ENCODE measurements at places on chromosomes 7 and 10.
A peak's percentile ranks its signal among the peaks of the same experiment; 100 is the strongest.

- peak; percentile 67 for DNase-seq
These were observed 507 bp downstream of the PDZD8 start for GRCh38 chr10:117374506-117375359.

- DNase-seq: peak; percentile 73
These were observed 39.6 kb upstream of the HSPB1 start for GRCh38 chr7:76262683-76263402.

DNA sequence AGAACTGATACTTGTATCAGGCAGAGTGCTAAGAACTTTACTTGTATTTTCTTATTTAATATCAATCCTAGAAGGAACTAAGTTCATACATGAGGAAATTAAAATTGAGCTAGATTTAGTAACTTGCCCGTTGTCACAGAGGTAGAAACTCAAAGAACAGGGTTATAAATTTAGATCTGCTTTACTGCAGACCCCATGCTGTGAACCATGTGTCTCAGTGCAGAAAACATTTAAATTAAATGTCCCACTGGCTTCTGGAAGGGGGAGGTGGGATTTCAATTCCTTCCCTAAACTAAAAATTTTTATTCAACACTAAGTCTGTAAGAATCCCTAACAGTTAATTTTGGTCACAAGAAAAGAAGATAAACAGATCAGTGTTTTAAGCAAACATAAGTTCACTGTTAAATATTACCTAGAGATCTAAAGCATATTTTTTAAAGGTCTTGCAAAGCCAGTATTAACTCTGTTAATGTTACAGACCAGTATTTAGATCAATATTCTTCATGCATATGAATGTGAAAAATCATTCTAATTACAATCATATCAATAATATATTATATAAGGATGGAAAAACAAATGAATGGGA lies 23.1 kb downstream of the WASL start:
- DNase-seq: no peak

GRCh38 chr7:123351516-123352505 lies 152.0 kb upstream of the SLC13A1 start:
- no peak for DNase-seq

DNA sequence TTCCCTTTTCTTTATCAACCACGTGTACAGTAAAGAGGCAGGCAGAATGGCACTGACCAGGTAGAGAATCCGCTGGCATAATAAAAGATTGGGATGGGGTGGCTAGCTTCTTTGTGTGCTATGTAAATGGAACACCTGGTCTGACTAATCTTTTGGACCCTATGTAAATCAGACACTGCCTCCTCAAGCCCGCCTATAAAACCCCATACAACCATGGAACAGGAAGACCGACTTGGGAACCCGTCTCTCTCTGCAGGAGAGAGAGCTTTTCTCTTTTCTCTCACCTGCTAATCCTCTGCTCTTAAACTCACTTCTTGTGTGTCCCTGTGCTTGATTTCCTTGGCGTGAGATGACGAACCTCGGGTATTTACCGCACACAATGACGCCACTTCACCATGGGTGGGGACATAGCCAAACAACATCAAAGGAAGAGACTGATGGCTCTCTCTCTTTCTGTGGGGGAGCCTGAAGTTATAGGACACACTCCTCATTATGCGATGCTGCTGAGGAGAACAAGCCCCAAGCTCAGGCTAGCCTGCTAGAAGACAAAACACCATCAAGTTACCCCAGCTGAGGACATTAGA lies 94.2 kb downstream of the ARL5B start:
- DNase-seq: no peak

GRCh38 chr7:28708033-28708951 lies 249.8 kb downstream of the TRIL start:
- no peak for DNase-seq

DNA sequence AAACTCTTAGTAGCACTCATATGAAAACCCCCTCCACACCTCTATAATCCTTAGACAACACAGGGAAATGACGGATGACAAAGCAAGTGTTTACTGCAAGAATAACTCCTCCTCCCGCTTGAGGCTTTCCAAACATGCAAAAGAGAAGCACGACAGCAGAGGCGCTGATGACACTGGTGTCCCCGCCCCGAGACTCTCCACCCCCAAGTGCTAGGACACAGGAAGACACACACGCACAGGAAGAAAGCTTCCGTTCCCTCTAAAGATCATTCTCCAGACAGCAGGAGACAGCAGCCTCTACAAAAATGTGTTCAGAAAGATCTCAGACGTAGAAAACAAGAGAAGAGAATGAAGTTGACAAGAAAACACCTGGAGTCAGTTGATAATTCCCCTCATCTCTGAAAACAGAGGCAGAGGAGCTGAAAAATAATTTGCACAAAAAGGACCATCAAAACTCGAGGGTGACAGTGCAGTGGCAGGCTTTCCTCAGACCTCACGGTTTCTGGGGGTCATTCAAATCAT lies 90.2 kb downstream of the DLG5 start:
- DNase-seq: no peak

- peak; percentile 74 for DNase-seq
These were observed at the start of gene ENO4 for GRCh38 chr10:116849248-116850057. ENO4 (plus strand) TSS chr10:116849499; CDS start chr10:116849567, 68 bp downstream.

GRCh38 chr10:78066728-78067430 lies 33.2 kb downstream of the RPS24 start:
- DNase-seq: no peak

DNA sequence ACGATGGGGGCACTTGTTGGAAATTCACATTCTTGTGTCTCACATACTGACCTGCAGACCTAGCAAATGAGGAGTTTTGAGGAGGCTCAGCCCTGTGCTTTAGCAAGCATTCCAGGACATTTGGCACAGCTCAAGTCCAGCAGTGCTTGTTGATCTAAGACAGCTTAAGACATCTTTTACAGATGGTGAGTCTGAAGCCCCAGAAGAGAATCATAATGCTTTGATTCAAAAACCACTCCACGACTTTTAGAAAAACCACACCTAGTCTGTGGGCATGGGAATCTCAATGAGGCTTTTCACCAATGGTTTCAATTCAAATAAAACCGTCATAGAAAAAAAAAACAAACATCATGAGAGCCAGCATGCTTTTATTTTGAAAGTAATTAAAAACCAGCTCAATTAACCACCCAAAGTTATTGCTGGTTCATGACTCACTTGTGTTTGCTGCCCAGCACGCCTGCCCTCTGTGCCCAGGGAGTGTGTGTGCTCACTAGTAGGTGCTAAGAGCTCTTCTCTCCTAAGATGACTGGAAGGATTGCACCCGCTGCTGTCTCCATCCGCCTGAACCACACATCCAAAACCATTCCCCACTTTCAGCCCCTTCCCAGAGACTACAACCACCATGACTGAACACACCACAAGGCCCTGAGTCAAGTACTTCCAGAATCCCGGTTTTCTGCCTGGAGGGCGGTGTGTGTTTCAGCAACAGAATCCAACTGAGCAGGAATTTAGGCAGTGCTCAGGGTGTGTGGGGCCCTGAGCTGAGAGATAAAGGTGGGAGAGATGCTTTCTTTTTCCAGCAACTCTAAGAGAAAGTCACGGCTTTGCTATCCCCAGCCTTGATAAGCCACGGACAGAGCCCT lies 130.2 kb upstream of the ADAM12 start:
- no peak for DNase-seq

DNA sequence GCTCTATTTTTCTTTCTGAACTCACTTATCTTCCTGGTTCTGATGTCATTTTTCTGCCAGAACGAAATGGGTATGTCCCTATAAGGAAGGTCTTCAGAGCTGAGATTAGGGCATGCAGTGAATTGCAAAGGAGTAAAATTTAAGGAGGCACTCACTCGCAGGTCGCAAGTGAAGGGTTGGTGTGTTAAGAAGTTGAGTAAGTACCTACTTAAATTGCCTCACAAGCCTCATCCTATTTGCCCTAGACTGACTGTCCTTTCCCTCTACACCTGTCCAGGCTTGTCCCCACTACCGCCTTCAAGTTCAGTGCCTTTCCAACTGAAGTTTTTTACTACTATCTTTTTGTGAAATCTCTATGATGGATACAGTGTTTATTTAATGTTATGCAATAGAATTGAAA lies 191.5 kb downstream of the AHR start:
- no peak for DNase-seq

GRCh38 chr7:20597339-20597738 lies 18.1 kb upstream of the ABCB5 start:
- DNase-seq: no peak

DNA sequence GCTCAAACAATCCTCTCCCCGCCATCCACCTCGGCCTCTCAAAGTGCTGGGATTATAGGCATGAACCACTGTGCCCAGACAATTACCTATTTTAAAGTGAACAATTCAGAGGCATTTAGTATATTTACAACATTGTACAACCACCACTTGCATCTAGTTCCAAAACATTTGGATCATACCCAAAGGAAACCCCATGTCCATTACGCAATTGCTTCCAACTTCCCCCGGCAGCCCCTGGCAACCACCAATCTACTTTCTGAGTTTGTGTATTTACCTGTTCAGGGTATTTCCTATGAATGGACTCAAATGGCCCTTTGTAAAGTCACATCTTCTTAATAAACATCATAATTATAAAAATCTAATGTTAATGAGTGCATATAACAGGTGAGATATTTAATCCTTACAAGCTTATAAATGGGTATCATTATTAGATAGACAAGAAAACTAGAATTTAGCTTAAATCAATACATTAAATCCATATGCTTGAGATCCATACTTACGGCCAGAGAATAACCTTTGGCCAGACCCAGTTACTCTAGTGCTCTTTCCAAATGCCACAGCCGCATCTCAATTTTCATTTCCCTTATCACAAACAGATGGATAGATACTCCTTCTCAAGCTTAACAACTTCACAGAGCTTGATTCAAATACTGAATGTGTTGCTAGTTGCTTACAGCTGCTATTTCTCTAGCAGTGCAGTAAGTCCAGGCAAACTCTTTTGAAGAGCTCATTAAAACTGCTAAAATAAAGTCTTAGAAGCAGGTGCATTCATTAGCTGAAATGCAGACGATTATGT lies 133.4 kb upstream of the MKLN1 start:
- no peak for DNase-seq

GRCh38 chr7:113809581-113809980 lies 109.2 kb downstream of the PPP1R3A start:
- DNase-seq: no peak

GRCh38 chr7:106773228-106773627 lies 91.9 kb upstream of the PIK3CG start:
- DNase-seq: peak; percentile 18

DNA sequence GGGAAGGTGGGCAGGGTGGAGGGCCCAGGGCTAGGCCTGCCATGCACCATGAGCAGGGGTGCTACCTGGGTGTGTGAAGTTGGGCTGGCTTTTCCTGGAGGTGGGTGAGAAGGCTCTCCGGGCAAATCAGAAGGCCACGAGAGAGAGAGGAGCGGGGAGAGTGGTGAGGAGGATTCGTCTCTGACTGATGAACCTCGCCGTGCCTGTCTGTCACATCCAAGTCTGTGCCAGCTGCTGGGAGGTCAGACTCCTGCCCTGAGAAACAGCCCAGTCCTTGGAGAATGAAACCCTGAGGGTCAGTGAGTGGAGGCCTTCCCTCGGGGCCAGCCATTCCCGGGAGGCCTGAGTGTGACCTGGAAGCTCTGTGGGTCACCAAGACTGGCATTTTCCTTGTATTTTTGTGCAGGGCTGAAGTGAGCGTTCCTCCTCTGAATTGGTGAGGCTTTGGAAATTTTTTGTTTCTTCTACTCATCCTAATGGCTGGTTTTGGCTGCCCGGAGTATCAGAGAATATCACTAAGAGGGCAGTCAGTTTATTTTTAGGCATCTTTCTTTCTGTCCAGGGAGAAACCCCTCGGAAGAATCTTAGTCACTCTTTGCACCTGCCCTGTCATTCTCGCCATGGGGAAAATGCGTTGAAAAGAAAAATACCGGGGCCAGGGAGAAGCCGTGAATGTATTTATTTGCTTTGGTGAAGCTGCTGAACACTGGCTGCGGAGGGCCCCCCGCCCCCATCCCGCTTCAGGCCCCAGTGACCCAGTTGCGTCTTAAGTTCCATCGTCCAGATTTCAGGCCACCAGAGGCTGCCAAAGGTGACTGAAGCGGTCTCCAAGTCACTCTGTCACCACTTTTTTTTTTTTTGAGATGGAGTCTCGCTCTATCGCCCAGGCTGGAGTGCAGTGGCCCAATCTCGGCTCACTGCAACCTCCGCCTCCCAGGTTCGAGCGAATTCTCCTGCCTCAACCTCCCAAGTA lies 6.5 kb upstream of the AP5Z1 start:
- DNase-seq: no peak

DNA sequence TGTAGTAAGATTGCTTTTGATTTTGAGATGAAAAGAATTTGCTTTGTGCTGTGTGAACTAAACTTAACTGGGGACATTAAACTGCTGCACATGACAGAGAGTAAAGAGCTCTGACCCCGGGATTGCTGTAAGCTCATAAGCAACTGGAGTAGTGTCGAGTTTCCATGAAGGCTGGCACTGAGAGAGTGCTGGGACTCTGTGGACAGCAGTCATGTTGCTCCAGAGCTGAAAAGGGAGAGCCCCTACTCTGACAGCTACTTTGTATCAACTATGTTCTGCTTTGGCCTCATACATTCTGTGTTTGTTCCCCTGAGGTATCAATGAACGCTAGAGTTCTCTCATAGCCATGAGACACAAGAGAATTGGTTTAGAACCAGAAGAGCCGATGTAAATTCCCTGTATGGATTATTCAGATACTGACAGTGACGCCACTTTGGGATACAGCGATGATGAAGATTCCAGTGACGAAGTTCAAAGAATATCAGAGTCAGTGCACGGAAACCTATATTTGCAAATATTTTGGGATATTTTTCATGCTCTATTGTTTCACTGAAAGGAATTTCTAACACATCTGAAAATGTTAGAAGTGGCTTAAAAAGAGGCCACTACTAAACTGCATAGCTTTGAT lies 185.9 kb upstream of the DKK1 start:
- no peak for DNase-seq

DNA sequence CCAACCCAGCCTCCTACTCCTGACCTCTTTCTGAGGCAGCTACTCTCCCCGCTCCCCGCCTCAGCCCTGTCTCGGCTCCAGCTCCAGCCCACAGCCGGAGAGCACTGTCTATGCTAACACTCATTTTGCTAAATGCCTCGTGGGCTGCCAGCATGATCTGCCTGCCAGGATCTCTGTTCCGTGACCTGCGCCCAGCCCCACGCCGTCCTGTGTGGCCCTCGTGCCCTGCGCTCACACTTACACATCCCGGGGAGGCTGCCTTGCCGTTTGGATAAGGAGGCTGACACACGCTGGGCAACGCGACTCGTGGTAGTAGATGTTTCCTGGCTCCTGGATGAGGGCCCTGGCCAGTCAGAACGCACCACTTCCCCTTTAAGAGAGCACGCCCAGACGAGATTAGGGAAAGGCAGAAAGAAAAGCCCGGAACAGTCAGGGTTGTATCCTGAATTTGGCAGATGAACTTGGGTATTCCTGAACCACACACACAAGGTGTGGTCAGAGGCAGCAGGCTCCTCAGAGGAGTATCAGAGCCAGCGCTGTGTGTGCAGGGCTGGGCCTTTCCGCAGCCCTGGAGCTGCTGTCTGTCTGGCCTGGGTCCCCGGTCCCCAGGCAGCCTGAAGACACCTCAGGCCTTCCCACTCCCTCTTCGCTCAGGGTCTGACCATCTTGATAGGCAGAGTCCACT lies 97.7 kb upstream of the EFCAB10 start:
- DNase-seq: no peak

- no peak for DNase-seq
These were observed 679.3 kb upstream of the IGFBP3 start for GRCh38 chr7:46600340-46600739.

Measured in ELR (cell line).